T-helper 22 cell (primary cell): ENCODE measurements at places on chromosomes 6 and 20.

- no peak for DNase-seq
Observed at GRCh38 chr6:13865141-13865540, 50.8 kb upstream of the MCUR1 start.

DNA sequence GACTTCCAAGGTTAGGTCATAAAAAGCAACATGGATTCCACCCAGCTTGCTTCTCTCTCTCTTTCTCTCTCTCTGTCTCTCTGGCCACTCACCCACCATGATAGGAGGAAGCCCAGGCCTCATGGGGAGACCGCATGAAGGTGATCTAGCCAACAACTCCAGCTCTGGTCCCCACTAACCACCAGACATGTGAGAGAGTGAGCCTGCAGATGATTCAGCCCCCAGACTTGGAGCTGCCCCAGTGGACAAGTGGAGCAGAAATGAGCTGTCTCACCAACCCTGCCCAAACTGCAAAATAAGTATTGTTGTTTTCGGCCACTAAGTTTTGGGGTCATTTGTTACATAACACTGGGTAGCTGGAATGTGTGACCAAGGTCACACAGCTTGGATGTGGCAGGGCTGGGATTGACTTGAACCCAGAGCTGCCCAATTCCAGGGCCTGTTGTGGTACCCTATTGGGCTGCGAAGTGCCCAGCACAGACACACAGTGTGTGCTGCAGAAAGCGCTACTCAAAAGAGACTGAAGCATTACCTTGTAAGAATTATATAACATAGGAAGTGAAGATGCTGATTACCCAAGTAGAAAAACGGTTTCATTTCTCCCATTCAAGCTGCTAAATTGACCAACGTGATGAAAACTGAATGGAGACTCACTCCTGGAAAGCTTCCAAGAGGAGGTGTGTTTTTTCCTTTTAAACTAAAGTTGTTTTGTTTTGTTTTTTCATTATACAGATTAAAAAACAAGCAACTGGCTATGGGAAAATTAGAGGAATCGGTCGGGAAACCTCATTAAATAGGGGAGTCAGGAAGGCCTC is 9.1 kb upstream of the TLDC2 start:
- no peak for DNase-seq

GRCh38 chr6:170221052-170221752 is 69.7 kb downstream of the DLL1 start:
- DNase-seq: no peak

DNA sequence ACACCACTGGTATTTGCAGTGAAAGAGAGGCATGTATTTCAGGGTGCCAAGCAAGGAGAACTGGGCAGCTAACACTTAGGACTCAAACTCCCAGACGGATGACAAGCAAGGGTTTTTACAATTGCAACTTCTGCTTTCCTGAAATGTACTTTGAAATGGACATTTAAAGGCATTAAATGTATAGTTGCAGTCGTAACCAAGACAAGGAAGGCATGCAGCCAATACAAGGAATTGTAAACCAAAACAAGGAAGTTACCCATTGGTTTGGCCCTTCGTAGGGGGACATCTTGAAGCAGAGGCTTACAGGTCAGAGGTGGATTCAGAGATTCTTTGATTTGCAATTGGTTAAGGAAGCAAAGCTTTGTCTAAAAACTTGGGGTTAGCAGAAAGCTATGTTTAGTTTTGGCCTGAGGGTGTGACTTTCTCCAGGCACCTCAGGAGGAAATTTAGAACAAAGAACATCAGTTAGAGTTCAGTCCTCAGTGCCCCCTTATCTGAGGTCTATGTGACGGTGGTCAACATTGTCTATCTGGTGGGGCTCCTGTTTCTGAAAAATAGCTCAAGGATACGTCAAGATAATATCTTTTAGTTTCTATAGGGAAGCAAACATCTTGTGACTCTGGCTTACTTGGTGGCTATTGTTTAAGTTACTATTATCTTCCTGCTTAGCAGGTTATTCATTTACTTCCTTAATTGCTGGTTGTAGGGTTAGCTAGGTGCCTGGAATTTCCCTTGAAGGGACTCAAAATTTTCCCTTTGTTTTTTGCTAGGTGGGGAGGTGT is 266.0 kb downstream of the CD83 start:
- DNase-seq: no peak

GRCh38 chr20:33009214-33010132 is 2.0 kb downstream of the BPIFB2 start:
- no peak for DNase-seq

DNA sequence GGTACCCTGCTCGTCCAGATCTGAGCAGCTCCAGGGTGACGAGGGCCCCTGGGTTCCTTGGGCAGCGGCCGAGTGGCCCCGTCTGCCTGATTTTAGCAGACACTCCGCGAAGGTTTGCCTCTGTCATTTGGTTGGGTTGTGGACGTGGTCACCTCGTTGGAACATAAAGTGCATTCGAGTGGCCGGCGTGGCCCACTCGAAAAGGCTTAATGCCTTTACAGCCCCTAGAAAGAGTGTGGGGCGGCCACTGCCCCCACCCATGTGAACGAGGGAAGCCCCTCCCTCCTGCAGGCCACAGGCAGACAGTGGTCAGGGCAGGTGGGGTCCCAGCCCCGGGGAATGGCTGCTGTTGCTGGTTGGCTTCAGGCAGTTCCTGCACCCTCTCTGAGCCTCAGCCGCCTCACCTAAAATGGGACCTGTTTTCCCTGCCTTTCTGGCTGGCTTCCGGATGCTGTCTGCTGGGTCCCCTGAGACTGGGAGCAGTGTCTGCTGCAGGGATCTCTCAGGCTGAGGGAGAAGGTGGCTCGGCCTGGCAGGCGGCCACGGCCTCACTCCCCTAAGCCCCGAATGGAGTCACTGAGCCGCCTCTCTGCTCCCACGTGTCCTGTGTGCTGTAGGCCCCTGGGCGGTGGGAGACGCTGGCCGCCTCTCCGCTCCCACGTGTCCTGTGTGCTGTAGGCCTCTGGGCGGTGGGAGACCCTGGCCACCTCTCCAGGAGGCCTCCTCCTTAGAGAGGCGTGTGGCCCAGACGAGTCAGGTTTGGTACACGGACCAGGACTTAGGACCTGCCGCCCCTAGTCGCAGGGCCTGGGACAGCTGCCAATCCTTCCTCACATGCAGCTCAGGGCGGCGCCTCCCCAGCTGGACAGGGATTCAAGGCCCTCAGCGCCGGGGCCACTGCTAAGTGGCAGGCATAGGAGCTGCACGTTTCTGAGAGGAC is 233.0 kb downstream of the ERMARD start:
- no peak for DNase-seq

- DNase-seq: no peak
Observed at GRCh38 chr6:10441004-10441654, 26.3 kb upstream of the TFAP2A start.

DNA sequence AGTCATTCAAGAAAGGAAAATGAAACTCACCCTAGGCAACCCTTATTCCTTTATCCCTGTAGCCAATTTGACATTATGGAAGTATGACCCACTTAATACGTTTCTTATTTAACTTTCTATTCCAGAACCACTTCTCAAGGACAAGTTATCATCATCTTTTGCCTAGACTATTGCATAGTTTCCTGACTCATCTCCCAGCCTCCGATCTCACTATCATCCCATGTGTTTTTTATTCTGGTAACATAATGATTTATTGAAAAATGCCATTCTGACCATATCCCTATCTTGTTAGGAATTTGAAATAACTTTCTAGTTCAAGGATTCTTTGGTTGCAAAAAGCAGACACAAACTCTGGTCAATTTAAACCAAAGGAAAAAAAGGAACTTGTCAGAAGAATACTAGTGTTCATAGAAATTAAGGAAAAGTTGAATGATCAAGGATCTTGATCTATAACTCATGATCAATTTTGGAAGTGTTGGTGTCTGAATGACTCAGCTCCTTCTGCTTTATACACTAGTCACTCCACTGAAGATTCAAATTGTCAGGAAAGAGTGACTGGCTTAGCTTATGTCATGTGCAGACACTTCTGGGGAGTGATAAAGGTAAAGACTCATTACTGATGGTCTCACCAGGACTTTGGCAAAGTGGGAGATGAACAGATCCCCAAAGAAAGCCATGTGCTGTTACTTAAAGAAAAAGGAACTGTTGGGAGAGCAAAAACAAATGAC is 8.5 kb upstream of the TINAG start:
- no peak for DNase-seq

GRCh38 chr6:34866509-34866908 is 21.3 kb downstream of the TAF11 start:
- DNase-seq: no peak

GRCh38 chr6:99252421-99252820 is 97.1 kb downstream of the FAXC start:
- no peak for DNase-seq

GRCh38 chr6:20497216-20498040 is 36.8 kb upstream of the CDKAL1 start:
- no peak for DNase-seq

DNA sequence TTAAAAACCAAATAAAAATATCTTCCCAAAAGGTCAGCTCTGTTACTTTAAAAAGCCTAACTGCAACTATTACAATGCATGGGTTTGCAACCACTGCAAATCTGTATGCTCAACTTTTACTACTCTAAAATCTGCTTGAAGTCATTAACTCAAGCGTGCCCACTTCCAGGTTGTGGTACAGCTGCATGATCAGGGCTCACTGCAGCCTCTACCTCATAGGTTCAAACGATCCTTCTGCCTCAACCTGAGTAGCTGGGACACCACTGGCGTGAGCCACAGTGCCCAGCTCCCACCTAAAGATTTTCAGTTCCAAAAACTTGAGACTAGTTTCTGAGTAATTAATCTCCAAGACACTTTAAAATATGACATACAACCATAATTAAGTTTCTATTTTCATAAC is 8.2 kb downstream of the DIDO1 start:
- DNase-seq: no peak

GRCh38 chr6:44022296-44022661 is 105.0 kb downstream of the MRPL14 start:
- no peak for DNase-seq

DNA sequence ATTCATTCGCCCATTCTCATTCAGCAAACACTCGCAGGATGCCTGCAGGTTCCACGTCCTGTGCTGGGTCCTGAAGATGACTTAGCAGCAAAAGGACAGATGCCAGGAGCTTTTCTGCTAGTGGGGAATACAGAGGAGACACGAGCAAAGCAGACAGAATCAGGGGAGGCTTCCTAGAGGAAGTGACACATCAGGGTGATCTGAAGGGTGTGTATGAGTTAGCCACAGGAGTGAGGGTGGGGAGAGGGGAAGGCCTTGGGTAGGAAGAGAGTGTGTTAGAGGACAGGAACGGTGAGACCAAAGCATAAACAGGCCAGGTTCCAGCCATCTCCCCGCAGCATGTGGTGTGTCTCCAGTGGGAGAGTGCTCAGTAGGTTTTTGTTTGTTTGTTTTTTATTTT is 73.4 kb upstream of the GTSF1L start:
- DNase-seq: no peak

DNA sequence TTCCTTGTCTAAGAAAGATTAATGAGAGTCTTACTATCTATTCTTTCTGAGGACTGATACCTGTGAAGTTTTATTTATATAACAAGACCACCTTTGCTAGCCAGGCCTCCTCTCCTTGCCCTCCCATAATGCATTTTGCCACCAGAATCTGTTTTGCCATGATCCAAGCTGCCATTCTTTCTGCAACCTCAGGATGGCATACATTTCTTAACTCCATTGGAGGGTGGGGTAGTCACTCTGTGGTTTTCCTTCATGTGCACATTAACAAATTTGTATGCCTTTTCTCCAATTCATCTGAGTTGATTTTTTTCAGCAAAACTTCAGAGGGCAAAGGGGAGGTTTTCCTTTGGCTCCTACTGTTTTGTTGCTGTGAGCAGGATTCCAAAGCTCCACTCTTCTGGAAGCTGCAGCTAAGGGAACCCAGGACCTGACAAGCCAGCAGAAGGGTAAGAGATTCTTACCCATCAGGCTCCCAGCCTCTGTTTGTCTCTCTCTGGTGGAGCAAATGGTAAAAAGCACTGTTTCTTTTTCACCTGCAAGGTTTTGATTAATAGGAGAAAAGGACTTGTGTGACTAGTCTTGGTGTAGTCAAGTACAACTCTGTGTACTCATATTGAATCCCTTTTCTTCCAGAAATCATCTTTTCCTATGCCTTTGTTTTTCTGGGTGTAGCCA is 26.2 kb upstream of the ENPP4 start:
- DNase-seq: no peak

GRCh38 chr6:145729887-145730286 is 5.4 kb downstream of the EPM2A start:
- no peak for DNase-seq

GRCh38 chr20:52841003-52841402 is 131.2 kb upstream of the TSHZ2 start:
- no peak for DNase-seq

DNA sequence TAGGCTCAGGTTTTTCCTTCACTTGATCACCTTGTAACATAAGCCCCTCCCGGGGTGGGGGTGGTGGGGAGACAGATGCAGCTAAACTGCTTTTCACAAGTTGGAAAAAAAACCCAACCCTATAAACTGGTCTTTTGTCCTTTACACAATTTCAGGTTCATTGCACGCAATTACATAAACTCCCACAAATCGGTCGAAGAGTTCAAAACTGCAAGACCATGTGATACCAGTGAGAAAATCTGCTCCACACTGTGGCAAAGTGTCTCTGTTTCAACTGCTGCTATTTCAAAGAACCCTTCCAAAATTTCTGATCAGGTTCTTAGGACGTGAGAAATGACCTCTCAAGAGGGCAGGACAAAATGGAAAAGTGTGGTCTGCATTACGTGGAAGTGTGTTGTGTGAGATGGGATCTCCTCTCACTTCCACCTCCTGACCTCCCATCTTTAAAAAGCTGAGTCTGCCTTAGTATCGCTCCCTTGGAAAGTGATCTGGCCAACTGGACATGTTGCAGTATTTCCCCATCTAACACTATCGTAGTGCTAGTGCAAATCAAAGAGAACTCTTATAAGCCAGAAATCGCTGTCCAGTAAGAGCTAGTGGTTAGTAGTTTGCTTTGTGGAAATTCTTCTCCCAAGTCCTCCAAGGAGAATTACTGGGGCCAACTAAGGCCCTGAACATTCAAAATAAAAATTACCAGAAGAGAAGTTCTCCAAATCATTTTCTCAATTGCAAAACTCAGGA is 60.1 kb downstream of the PRND start:
- DNase-seq: no peak

- DNase-seq: no peak
Observed at GRCh38 chr6:89360415-89360999, 8.0 kb upstream of the UBE2J1 start.

GRCh38 chr20:34293589-34293988 is 9.6 kb downstream of the AHCY start:
- no peak for DNase-seq

GRCh38 chr6:29909985-29910384 is 32.3 kb upstream of the HLA-A start:
- DNase-seq: no peak

- no peak for DNase-seq
Observed at GRCh38 chr6:132685009-132685408, 26.0 kb upstream of the TAAR1 start.

GRCh38 chr6:3843379-3844096 is 5.6 kb upstream of the FAM50B start:
- DNase-seq: no peak
